ENCODE measurements at places on chromosomes 7 and 10. TPM values are rescaled to one million over a fixed set of nuclear protein-coding genes. Genes with fewer than 3 reads are reported as not detected.
A peak's percentile ranks its signal among the peaks of the same experiment; 100 is the strongest.

The PPP1R17 gene
- not detected for total RNA-seq

The LIPF gene
- not detected for total RNA-seq

The NME8 gene
- total RNA-seq, result 0.22 TPM

The PNLIP gene
- 0.18 TPM for total RNA-seq

The WEE2 gene
- total RNA-seq, result 0.09 TPM

The SFMBT2 gene
- total RNA-seq, result 7.7 TPM

The LEP gene
- not detected for total RNA-seq

The SPACDR gene
- 1.2 TPM for total RNA-seq

The CPN1 gene
- total RNA-seq, result 0.09 TPM

The NRAP gene
- 14.6 TPM for total RNA-seq

The SHLD2 gene
- 30.9 TPM for total RNA-seq

GRCh38 chr7:42690794-42691639 is 220.9 kb downstream of the C7orf25 start:
- no peaks in the 10 kb centered on the region for H3K27me3 ChIP-seq
- no peak overlapping the region for H3K27ac ChIP-seq
- no peak overlapping the region for H3K4me3 ChIP-seq
- peaks cover 27% of the 10 kb centered on the region for H3K4me1 ChIP-seq
- no peaks in the 10 kb centered on the region for H3K36me3 ChIP-seq

GRCh38 chr10:70657041-70657440 is 15.3 kb upstream of the ADAMTS14 start:
- H3K27ac ChIP-seq, result no peak overlapping the region
- peaks cover 39% of the 10 kb centered on the region for H3K4me1 ChIP-seq
- H3K36me3 ChIP-seq, result no peaks in the 10 kb centered on the region
- H3K27me3 ChIP-seq, result no peaks in the 10 kb centered on the region
- no peak for DNase-seq

DNA sequence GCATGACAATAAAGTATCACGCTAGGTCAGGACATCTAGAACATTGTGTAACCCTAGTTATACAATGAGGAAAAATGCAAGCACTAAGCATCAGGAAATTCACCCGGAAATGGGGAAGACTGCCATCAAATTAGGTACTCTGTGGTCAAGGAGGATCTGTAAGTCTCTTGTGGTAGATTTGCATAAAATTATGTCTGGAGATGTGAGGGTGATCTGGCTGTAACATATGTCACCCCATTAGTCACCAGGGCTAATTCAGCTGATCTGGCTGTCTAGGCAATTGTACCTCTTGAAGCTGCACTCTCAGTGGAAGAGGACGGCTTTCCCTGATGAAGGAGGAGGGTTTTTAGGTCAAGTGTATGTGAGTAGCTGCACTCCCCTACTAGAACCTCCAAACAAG is 14.8 kb downstream of the AKR1D1 start:
- no peaks in the 10 kb centered on the region for H3K4me1 ChIP-seq
- no peaks in the 10 kb centered on the region for H3K36me3 ChIP-seq
- no peaks in the 10 kb centered on the region for H3K27me3 ChIP-seq
- no peak for DNase-seq

GRCh38 chr7:3860932-3861331 is 559.9 kb downstream of the SDK1 start:
- no peak for DNase-seq
- H3K27ac ChIP-seq, result no peak overlapping the region
- H3K4me1 ChIP-seq, result peaks cover 3% of the 10 kb centered on the region
- no peaks in the 10 kb centered on the region for H3K27me3 ChIP-seq
- no peaks in the 10 kb centered on the region for H3K36me3 ChIP-seq

- H3K4me1 ChIP-seq, result no peaks in the 10 kb centered on the region
- H3K27ac ChIP-seq, result no peak overlapping the region
- no peaks in the 10 kb centered on the region for H3K27me3 ChIP-seq
- no peak overlapping the region for H3K4me3 ChIP-seq
- no peak for DNase-seq
These were observed 8.2 kb downstream of the ZFAND2A start for GRCh38 chr7:1151653-1152425.

- no peak overlapping the region for H3K4me3 ChIP-seq
- DNase-seq, result no peak
- peaks cover 4% of the 10 kb centered on the region for H3K4me1 ChIP-seq
- H3K27ac ChIP-seq, result no peak overlapping the region
- H3K27me3 ChIP-seq, result no peaks in the 10 kb centered on the region
These were observed 432.6 kb downstream of the TNS3 start for GRCh38 chr7:47149208-47149839.

- H3K4me1 ChIP-seq, result no peaks in the 10 kb centered on the region
- H3K27me3 ChIP-seq, result no peaks in the 10 kb centered on the region
- H3K36me3 ChIP-seq, result no peaks in the 10 kb centered on the region
- no peak overlapping the region for H3K27ac ChIP-seq
- DNase-seq, result no peak
These were observed 104.6 kb downstream of the HIPK2 start for GRCh38 chr7:139673230-139673629.

DNA sequence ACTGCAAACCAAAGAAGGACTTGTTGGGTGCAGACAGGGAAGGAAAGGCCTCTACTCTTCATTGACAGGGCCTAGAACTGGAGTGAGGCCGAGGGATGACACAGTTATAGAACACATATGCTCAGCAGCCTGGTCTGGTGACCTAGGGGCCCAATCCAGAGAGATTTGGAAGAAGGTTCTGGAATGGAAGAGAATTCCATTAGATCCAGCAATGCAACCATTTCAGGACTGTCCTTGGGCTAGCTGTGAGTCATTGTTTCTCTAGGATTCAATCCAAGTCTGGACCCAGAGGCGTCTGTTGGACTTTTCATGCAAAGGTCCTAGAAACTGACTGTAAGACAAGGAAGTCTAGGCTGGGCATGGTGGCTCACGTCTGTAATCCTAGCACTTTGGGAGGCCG is 59.2 kb downstream of the WIPF3 start:
- no peak for DNase-seq
- H3K36me3 ChIP-seq, result no peaks in the 10 kb centered on the region
- H3K27ac ChIP-seq, result peak overlapping the region; percentile 62
- peaks cover 35% of the 10 kb centered on the region for H3K4me1 ChIP-seq

DNA sequence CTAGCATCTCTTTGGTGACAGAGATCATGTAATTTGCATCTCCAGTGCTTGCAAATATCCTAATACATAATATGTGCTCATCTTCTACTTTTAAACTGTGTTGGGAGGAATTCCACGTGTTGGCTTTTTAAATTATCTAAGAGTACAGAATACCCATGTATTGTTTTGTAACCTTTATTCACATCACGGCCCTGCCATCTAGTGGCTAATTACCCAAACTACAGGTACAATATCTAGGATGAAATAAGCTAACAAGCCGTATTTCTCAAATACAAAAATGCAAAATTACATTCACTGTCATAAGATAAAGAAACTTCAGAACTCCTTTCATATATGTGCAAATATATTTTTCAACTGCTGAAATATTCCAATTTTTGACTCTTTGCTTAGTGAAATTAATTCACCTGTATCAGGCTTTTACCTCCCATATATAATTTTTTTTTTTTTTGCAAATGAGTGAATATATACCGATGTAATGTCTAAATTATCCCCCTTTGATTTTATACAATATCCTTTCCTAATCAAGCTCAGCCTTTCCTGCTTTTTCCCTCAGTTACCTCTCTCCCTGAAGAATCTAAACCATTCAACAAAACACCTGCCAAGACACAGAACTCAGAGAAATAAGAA is 30.3 kb upstream of the LSM8 start:
- DNase-seq, result peak; percentile 12
- H3K4me1 ChIP-seq, result no peaks in the 10 kb centered on the region
- H3K27me3 ChIP-seq, result no peaks in the 10 kb centered on the region
- H3K4me3 ChIP-seq, result no peak overlapping the region
- H3K27ac ChIP-seq, result no peak overlapping the region
- no peaks in the 10 kb centered on the region for H3K36me3 ChIP-seq

DNA sequence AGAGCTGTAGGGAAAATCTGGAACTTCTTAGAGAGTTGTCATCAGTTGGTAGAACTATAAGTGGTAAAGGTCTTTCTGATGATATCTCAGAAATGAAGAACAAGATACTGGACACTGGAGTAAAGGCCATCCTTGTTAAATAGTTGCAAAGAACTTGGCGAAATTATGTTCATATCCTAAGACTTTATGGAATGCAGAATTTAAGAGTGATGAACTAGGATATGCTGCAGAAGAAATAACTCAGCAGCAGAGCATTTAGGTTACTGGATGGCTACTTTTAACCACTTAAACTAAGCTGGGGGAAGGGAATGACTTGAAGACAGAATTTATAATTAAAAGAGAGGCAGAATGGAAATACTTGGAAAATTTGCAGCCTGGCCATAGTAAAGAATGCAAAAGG is 23.7 kb downstream of the PTEN start:
- no peaks in the 10 kb centered on the region for H3K4me1 ChIP-seq
- no peak for DNase-seq
- no peak overlapping the region for H3K27ac ChIP-seq
- no peaks in the 10 kb centered on the region for H3K27me3 ChIP-seq
- H3K4me3 ChIP-seq, result no peak overlapping the region

- H3K4me1 ChIP-seq, result peaks cover 65% of the 10 kb centered on the region
- DNase-seq, result no peak
- H3K27ac ChIP-seq, result no peak overlapping the region
- no peak overlapping the region for H3K4me3 ChIP-seq
- peaks cover 13% of the 10 kb centered on the region for H3K36me3 ChIP-seq
These were observed 150.8 kb downstream of the RNF216 start for GRCh38 chr7:5630670-5631069.

DNA sequence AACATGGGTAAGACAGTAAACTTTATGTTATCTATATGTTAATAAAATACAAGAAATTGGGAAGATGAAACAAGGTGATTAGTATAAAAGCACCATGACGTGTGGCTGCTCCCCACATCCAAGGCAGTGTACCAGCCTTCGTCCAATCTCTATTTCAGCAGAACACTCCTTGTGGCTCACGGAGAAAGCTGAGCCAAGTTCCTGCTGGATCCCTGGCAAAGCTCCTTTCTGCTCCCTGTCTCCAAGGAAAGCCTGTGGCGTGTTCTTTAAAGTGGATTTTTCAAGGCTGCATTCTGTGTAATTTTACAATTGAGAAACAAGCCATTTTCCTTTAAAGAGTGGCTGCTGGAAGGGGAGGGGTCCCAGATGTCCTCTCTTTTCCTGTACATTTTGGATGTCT is 467.3 kb downstream of the PTPRN2 start:
- H3K4me3 ChIP-seq, result no peak overlapping the region
- H3K36me3 ChIP-seq, result no peaks in the 10 kb centered on the region
- no peaks in the 10 kb centered on the region for H3K4me1 ChIP-seq
- no peak overlapping the region for H3K27ac ChIP-seq

DNA sequence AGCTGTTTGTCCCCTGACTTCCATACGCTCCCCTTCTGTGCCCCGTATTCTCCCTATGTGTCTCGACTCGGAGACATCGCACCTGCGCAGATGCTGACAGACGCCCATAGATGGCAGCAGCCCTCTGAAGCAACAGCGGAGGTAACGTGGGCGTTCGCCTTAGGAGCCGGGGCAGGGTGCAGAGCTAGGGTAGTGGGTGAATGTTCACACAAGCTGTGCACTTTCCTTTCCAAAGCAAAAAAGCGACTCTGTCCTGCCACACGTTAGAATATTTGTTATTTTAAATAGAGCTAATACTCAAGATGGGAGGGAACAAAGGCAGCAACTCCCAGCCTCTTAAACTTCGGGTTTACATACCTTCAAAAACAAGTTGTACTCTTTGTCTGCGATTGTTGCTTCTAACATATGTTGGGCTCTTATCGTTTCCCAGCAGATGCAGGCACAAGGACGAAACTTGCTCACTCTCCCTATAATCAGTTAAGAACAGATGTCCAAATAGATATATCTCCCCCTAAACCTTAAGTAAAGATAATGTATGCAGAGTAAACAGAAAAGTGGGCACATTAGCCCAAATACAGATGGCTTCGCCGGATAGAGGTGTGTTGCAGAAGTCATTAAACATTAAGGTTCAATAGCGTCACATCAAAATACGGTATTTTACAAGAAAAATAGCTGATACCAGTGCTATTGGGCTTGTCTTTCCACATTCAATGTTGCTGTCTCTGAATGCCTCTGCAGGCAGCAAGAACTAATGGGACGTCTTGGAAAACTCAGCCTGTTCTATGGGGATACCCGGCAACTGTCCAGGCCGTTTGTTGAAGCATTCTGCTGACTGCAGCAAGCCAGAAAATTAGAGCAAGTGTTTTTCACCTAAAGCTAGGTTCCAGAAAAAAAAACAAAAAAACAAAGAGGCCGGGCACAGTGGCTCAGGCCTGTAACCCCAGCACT is 340.3 kb upstream of the PRKCQ start:
- H3K36me3 ChIP-seq, result no peaks in the 10 kb centered on the region
- no peaks in the 10 kb centered on the region for H3K27me3 ChIP-seq
- peak; percentile 84 for DNase-seq
- no peak overlapping the region for H3K4me3 ChIP-seq
- H3K27ac ChIP-seq, result no peak overlapping the region
- peaks cover 3% of the 10 kb centered on the region for H3K4me1 ChIP-seq

DNA sequence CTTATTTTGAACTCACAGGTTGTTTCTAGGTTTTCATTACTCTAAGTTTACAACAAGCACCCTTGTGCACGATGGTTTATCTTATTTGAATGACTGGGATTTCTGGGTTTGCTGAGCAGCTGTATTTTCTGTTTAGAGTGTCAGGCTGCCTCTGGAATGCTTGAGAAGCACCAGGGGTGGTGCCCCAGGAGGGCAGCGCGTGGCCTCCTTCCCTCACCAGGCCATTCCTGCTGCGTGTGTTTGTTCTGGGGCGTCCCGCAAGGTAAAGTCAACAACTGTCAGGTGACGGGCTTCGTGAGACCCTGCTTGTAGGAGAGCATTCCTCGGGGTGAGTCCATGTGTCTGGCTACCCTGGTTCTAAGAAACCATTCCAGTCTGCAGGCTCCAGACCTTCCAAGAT is 54.9 kb downstream of the FAM171A1 start:
- no peak for DNase-seq

- no peaks in the 10 kb centered on the region for H3K4me1 ChIP-seq
- DNase-seq, result no peak
- H3K4me3 ChIP-seq, result no peak overlapping the region
- H3K27ac ChIP-seq, result no peak overlapping the region
- no peaks in the 10 kb centered on the region for H3K27me3 ChIP-seq
These were observed 28.8 kb upstream of the SNX13 start for GRCh38 chr7:17968791-17969715.

- H3K27me3 ChIP-seq, result no peaks in the 10 kb centered on the region
- H3K27ac ChIP-seq, result no peak overlapping the region
- no peaks in the 10 kb centered on the region for H3K36me3 ChIP-seq
- H3K4me1 ChIP-seq, result peaks cover 14% of the 10 kb centered on the region
These were observed 537.4 kb downstream of the AUTS2 start for GRCh38 chr7:70135656-70136055.

DNA sequence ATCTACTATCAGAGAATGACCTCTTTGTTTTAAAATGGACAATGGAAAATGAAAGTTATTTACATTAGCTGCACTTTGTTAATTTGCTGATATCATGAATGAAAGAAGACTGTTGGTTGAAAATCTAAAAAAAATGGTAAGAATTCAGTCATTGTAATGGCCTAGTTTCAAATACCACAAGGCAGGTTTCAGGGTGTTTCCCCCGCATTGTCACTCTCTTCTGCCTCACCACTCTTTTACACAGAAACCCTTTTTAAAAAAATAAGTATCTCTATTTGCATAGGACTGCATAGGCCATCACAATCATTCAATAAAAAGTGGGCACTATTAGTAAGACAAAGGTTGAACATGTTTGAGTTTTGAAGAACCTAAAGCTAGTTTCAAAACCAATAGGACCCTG is 737.1 kb downstream of the INHBA start:
- no peaks in the 10 kb centered on the region for H3K4me1 ChIP-seq
- no peak for DNase-seq
- H3K27ac ChIP-seq, result no peak overlapping the region
- H3K36me3 ChIP-seq, result no peaks in the 10 kb centered on the region

Measured in muscle of leg (tissue), 16 donors.